ENCODE measurements at places on chromosomes 12 and 14.

GRCh38 chr12:116282371-116283286, 5.1 kb upstream of the MED13L start:
- peak; percentile 50 for DNase-seq

DNA sequence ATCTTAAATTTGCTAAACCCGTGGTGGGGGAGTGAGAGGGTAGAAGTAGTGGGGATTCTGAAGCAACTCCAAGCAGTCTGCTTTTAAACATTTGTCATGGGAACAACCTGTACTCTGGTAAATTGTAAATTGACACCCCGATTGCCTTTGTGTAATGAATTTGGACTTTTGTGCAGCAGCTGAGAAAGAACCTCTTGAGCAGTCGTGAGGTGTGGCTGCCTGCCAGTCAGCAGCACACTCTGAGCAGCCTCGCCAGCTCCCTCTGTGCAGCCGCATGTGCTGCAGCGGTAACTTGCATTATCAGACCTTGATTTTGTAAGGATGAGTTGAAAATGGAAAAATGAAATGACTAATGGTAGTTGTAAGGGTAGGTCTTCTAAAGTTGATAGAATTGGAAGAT, 74.3 kb downstream of the SUSD6 start:
- no peak for DNase-seq

- no peak for DNase-seq
Observed at GRCh38 chr14:93788293-93788542, at the start of gene PRIMA1. PRIMA1 (minus strand) TSS chr14:93788485; CDS start chr14:93787718, 767 bp downstream.

GRCh38 chr14:78782551-78782950, 612.4 kb downstream of the NRXN3 start:
- DNase-seq: no peak

GRCh38 chr12:78864870-78865463, 393 bp downstream of the SYT1 start:
- DNase-seq: no peak

GRCh38 chr12:18145924-18146323, 55.9 kb upstream of the RERGL start:
- DNase-seq: peak; percentile 59

DNA sequence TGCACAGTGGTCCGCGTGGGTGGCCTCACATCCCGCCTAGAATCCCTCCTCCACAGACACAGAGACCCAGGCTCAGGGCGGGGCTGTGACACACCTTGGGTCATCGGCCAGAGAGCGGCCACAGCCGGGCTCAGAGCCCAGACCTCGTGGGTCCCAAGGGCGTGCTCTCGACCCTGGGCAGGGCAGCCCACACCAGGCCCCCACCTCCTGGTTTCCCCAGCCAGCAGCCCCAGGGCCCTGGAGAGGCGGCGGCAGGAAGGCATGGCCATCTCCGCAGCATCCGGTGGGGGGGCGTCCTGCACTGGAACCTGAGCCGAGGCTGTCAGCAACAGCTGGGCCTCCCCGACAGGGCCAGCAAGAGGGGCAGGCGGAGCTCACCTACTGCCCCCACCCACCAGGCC, 15.2 kb downstream of the JAG2 start:
- no peak for DNase-seq

DNA sequence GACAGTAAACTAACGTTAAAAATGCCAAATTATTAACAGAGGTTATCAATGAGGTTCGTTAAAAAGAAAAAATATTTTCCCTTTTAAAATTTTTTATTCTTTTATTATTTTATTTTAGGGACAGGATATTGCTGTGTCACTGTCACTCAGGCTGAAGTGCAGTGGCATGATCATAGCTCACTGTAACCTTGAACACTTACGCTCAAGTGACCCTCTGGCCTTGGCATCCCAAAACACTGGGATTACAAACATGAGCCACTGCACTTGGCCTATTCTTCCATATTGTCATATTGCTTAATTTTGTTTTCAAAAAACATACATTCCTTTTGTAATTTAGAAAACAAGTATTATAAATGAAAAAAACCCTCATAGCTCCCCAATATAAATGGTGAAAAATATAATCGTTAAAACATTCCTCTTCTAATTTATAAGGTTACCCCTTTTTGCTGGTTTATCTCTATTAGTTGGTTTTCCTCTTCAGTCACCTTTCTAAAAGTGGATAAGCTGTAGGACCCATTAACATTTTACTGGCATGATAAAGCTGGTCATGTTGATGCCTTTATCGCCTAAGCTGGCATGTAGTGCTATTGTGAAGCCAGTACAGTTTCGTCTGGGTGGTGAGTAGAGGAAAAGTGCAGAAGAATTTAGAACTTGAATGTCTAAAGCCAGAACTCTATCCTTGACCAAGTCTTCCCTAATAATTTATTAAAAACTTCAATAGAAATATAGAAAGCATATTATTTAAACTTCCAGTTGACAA, 27.6 kb downstream of the PDE3A start:
- no peak for DNase-seq

GRCh38 chr12:16350682-16351081, 3.2 kb downstream of the MGST1 start:
- peak; percentile 59 for DNase-seq

GRCh38 chr14:24272467-24272866, 1.1 kb upstream of the RABGGTA start:
- no peak for DNase-seq

- DNase-seq: no peak
Observed at GRCh38 chr12:14263742-14264141, 101.7 kb upstream of the ATF7IP start.

GRCh38 chr14:103121121-103121845, 2.0 kb upstream of the TNFAIP2 start:
- DNase-seq: peak; percentile 88

DNA sequence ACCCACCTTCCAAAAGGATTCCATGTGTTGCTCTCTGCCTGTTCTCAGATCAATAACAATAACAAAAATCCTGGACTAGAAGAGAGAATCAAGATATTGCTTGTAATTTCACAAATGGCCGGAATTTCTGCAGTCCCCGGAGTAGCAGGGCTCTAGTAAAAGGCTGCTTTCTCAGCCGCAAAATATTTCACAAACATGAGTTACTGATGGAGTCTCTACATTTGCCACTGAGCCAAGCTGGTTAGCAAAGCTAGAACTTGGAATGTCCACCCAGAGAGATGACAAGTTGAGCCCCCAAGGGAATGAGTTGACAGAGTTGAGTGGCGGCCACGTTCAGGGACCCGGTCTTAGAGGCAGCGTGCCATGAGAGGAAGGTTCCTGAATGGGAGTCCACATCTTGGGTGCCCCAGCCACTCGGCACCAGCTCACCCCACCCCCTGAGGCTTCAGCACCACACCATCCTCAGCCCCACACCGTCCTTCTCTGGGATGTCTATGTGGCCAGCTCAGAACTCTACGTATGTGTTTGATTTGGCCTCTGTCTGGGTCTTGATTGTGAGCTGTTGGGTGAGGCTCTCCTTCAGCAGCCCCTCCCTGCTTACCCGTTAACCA, 15.9 kb downstream of the FBLN5 start:
- DNase-seq: no peak

All from suppressor macrophage treated with lipopolysaccharide for 4 hours (primary cell).